ENCODE measurements at places on chromosomes 1 and 21.

DNA sequence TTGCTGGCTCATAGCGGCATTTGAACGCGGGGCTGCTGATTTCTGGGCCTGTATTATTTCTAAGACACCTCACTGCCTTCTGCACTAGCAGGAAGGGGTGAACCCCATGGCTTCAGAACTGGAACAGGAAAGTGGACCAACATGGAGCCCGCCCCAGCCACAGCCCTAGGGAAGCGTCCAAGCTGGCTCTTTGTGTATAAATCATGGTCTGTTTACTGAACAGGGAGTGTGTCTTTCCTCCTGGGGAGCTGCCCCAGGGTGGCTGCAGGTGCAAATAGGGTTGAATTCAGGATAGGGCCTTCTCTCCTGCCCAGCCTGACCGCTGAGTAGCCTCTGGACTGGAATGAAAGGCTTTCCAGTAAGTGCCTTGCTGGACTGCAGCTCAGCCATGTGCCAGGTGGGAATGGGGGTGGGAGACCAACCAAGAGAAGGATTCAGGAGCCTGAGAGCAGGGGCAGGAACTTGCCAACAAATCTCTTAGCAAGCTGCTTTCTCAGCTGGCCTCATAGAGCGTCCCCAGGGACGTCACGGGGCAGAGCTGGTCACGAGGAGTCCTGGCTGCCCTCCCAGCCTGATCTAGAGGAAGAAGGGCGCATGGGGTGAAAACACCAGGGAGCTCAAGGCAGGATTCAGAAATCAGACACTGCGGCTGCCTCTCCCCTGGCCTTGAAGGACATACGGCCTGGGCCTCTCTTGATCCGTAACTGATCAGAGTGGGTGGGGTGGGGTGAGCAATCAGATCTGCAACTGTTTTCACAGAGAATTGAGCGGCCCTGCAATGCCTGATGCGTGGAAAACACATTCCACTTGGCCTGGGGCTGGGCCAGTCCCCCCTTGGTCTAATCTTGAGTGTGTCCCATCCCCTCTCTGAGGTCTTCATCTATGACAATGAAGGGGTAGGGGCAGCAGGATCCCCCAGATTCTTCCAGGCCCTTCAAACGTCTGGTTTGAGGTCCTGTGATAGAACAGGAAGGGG lies 56.5 kb upstream of the SELENON start:
- DNase-seq = peak; percentile 73

GRCh38 chr1:77540501-77541161 lies 141.8 kb downstream of the ZZZ3 start:
- no peak for DNase-seq

DNA sequence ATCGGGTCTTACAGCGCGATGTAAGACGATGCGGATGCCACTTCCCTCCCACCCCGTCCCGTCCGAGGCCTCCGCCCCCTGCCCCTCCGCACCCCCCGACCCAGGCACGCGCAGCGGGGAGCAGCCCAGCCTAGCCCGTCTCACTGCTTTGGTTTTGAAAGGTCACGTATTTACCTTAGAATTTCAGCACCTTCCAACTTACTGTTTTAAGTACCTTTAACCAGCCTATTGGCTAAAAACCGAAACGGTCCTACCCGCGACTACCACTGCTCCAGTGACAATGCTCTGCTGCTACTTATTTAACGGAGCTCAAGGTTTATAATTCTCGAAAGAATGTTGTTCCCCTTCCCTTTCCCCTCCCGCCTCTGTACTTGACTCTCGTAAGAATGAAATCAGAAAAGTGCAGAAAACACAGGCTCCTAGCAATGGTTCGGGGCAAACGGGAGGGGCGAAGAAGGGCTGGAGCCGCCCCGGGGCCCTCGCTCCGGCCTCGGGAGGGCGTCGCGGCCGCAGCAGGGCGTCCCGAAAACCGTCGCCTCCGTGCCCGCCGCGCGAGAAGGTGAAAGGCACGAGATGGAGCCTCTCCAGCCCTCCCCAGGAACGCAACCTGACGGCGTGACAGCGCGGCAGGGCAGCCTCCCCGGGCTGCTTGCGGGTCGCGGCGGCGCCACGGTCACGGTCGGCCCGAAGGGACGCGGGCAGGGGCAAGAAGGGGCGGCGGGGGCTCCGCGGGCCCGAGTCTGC lies 667 bp downstream of the TMEM50B start:
- DNase-seq = no peak

GRCh38 chr1:60036856-60037460 lies 36.6 kb downstream of the C1orf87 start:
- DNase-seq = no peak

DNA sequence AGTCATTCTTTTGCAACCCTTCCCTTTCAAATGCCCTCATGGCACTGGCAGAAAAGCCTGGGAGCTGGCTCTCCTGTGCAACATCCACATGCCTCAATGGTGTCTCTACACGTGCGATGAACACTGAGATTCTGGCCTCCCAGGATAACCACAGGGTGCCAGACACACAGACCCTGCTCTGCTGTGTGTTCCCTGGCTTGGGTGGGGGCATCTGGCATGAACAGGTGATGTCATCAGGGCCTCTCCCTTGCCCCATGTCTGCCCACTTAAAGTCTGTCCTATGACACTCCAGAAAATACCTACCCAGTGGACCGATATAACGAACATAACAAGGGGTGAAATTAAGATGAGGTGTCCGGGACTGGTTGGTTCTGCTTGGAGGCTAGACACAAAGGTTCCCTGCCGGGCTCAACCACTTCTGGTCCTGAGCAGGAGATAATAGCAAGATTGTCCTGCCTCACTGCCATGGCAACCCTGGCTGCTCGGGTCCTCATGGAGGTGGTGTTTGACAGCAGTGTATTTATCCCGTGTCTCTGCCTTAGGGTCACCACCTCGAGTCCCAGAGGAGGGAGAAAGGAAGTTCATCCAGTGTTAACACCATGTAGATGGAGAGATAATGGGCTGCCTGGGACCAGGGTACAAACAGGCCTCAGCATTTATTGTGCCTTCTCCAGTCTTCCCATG lies 19.3 kb downstream of the INSRR start:
- DNase-seq = no peak

DNA sequence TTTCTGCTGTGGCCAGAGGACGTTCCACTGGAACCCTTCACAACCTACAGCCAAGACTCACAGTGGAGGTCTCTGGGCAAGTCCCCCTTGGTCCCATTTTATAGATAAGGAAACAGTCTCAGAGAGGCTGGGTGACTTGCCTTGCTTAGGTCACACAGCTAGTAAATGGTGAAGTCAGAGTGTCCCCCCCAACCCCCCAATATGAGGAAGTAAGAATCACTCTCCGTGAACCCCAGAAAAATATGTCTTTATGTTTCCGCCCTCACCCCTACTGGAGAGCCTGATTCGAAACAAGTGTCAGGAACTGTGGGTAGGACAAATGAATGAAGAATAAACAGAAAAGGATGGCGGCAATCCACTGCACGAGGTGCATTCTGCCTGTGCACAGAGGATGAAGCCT lies 56.7 kb downstream of the H3-3A start:
- DNase-seq = no peak

- peak; percentile 23 for DNase-seq
Measured at GRCh38 chr1:67534627-67535065, 104.4 kb upstream of the SERBP1 start.

GRCh38 chr1:42942444-42942843 lies 16.2 kb downstream of the SLC2A1 start:
- no peak for DNase-seq

- no peak for DNase-seq
Measured at GRCh38 chr1:205003358-205004131, 39.5 kb upstream of the CNTN2 start.

GRCh38 chr1:8424539-8425116 lies 106.7 kb downstream of the SLC45A1 start:
- no peak for DNase-seq

DNA sequence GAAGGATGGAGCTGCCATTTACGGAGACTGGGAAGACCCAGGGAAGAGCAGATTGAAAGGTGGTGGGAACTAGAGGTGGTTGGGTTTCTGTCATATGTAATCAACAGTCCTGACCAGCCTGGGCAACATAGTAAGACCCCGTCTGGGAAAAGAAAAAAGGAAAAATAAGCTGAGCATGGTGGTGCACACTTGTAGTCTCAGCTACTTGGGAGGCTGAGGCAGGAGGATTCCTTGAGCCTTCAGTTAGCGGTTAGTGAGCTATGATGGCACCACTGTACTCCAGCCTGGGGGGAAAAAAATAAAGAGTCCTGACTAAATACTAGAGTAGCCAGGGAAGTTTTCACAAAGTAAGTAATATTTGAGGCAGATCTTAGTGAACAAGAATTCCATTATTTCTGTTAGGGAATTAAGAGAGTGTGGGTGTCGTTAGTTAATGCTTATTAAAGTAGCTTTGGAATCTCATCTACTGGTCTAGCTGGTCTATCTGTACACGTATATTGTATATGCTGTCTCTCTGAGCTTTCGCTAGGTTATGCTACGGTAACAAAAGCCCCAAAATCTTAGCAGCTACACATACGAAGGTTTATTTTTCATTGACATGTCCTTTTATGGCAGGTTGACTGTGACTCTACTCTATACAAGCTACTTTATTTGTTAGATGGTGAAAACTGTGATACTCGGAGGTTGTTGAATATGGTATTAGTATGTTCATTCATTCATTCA lies 4.4 kb downstream of the NBPF1 start:
- no peak for DNase-seq

- no peak for DNase-seq
Measured at GRCh38 chr1:16031551-16031950, 9.7 kb downstream of the CLCNKA start.

DNA sequence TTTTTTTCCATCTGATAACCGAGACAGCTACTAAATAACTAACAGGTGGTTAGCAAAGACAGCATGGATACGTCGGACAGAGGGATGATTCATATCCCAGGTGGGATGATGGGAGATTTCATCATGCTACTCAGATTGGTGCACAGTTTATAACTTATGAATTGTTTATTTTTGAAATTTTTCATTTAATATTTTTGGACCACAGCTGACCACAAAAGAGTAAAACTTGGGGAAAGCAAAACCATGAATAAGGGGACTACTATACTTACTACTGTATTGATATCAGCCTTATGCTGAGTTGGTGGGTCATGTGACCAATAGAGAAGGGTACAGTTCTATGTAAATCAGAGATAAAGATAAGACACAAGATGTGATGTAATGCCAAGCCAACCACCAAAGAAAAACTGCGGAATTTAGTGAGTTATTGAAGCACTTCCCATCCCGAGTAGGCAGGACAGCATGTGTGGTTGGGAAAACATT lies 248.1 kb upstream of the C1orf105 start:
- no peak for DNase-seq

DNA sequence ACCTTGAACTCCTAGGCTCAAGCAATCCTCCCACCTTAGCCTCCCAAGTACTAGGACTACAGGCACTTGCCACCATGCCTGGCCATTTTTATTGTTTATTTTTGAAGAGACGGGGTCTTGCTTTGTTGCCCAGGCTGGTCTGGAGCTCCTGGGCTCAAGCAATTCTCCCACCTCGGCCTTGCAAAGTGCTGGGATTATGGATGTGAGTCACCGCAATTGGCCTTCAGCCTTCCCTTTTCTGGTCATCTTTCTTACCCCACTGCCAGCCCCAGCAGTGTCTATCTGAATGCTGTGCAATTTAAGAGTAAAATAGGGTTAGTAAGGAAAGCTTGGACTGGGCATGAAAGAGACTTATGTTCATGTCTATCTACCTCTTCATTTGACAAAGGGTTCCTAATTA lies 6.1 kb upstream of the KLF17 start:
- DNase-seq = no peak

DNA sequence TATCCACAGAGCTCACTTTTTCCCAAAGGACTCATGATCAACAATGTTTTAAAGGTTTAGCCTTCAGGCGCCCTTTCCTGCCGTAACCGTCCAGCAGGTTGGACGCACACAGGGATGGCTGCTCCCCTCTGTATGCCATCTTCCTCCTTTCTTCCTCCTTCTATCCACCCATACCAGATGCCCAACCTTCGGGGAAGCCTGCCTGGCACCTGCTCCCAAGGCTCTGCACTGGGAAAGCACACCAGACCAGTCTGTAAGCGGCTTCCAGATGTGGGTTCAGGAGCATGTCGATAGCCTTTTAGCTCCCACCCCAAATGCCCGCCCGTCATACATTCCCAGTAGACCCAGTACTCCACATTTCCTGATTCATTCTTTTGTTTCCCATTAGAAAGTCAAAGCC lies 52.9 kb downstream of the STUM start:
- DNase-seq = no peak

GRCh38 chr1:38990386-38990737 lies 714 bp upstream of the AKIRIN1 start:
- no peak for DNase-seq

DNA sequence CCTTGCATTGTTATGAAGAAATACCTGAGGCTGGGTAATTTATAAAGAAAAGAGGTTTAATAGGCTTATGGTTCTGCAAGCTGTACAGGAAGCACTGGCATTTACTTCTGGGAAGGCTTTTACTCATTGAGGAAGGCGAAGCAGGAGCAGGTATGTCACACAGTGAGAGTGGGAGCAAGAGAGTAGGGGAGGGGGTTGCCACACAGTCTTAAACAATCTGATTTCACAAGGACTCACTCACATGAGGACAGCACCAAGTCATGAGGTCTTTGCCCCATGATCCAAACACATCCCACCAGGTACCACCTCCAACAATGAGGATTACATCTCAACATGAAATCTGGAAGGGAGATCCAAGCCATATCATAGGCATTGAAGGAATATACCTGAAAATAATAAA lies 127.2 kb downstream of the EVI5 start:
- DNase-seq = no peak

- no peak for DNase-seq
Measured at GRCh38 chr1:167263819-167264464, 43.3 kb downstream of the POU2F1 start.

All from SHP77 treated with DMSO at 0.1 percent for 48 hours (cell line).